ENCODE measurements at places on chromosomes 2 and 18.

DNA sequence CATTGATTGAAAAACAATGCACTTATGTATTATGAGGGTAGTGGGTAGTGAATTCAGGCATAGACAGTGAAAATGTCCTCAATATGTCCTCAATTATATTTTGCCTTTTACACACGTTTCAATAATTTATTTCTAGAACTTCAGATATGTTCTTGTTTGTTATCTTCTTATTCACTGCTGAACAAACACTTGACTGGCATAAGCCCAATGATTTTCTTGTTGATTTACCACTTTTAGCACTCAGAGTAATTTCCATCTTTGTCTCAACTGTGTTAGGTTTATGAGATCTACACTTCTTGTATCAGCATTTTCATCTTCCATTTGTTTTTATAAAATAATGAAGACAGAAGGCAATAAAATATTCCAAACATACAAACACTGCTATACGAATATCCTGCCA is 61.8 kb upstream of the DCC start:
- no peak for DNase-seq

- DNase-seq, result no peak
These were observed 293.9 kb upstream of the ERBB4 start for GRCh38 chr2:212832211-212833195.

DNA sequence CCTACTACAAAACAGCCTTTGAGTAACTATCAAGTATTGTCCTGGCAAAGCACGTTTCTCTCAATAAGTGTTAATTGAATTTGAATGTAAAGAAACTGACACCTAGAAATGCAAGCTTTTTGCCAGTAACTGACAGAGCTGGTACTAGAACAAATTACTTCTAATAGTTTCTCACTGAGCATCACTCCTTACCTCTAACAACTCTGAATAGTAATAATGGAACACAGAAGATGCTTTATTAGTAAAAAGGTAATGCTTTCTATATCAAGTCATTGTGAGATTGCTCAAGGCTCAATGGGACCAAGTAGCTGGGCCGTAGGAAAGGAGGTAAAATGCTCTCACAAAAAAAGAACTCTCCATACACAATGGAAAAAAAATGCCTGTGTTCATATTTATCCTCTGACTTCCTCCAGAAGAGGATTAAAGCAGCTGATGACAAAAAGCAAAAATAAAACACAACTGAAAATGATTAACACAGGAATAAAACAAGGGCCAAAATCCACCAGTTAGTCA is 11.8 kb downstream of the RASGRP3 start:
- no peak for DNase-seq

- no peak for DNase-seq
These were observed 244.0 kb upstream of the HS6ST1 start for GRCh38 chr2:128562471-128563347.

- no peak for DNase-seq
These were observed 2.4 kb downstream of the C2orf42 start for GRCh38 chr2:70188460-70188859.

- no peak for DNase-seq
These were observed 126.3 kb upstream of the SERTAD2 start for GRCh38 chr2:64780041-64780440.

- no peak for DNase-seq
These were observed 74.8 kb downstream of the BCL11A start for GRCh38 chr2:60478660-60479059.

DNA sequence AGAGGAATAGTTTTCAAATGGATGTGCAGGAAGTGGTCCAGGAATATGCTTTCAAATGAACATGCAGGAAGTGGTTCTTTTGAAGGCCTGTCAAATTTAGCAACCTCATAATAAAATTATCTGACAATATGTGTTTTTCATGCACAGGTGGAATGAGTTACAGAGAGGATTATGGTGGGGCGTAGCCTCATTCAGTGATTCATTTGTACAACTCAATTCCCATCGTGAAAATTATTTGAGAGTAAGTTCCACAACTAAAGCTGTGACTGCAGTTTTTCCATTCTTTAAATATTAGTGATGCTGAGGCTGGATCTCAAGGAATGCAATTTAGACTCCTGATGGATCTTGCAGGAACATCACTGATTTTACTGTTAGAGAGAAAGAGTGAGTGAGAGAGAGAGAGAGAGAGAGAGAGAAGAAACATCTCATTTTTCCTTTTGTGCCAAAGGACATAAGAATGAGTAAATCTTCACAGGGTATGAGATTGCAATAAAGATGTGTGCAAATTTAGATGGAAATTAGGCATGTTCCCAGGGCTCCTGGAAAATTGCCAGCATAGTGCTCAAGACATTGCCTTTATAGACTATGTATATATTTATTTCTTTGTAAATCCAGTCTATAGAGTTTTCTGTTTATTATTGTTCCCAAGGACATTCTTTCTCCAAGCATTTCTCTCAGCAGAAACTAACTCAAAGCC is 394.9 kb upstream of the ZEB2 start:
- no peak for DNase-seq

GRCh38 chr2:47512581-47513083 is 109.7 kb downstream of the MSH2 start:
- no peak for DNase-seq

GRCh38 chr18:49345931-49346696 is 114.3 kb downstream of the DYM start:
- no peak for DNase-seq

- no peak for DNase-seq
These were observed 25.7 kb downstream of the SRBD1 start for GRCh38 chr2:45585267-45585861.

- DNase-seq, result no peak
These were observed 617.7 kb upstream of the CDH2 start for GRCh38 chr18:28794459-28795245.

- DNase-seq, result no peak
These were observed 58.0 kb downstream of the TMEM163 start for GRCh38 chr2:134660626-134661402.

DNA sequence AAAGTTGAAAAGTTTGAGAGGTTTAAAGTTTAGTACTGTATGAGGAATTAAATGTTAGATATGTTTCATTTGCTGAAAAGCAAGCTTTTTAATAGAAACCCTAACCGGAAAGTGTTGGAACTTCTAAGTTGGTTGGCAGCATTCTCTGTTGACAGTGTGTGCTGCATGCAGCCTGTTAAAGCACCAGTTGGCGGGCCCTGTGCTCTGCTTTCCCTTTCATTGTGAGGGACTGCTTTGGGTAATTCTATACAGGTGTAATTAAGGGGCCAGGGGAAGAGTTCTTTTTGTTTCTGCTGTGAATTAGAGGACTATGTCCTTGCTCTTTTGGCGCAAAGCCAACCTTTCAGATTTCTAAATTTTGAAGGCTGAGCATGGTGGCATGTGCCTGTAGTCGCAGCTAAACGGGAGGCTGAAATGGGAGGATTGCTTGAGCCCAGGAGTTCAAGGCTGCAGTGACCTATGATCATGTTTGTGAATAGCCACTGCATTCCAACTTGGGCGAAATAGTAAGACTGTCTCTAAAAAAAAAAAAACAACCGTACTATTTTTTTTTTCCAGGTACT is 20.1 kb downstream of the PLEKHB2 start:
- no peak for DNase-seq

GRCh38 chr2:191678437-191679100 is 633 bp downstream of the NABP1 start:
- DNase-seq, result peak; percentile 24

GRCh38 chr2:54348646-54349045 is 92.6 kb upstream of the TSPYL6 start:
- DNase-seq, result no peak

DNA sequence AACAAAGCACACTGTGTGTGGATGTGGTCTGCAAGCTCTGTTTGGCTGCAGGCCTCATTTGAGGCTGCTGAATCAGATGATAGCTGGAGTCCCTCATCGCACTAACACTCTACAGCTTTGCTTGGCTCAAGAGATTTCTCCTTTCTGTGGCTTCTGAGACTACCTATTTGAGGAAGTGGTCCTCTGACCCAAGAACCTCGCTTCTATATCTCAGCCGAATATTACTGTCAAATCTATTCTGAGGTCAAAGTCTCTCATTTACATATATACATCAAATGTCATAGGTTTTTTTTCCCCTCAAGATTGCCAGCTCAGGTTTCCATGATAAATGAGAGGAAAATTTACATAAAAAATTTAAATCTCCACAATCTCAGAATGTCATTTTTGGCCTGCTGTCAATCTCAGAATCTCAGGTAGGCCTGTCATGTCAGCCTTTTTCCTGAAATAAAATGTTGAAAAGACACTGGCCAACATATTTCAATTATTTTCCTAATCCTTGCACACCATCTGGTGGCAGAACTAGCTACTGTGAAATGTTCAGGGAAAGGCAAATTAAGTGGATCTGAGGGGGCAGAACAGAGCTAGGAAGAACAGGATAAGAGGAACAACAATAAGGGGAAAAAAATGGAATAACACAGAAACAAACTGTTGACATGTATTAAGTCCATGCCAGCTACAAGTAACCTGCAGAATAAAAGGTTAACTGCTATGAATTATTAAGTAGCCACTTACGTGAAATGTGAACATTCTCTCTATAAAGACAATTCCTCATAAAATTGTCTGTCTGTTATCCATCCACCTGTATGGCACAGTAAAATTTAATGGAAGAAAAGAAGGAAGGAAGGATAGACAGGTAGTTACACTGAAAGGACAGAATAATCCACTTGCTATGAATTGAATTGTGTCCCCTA is 39.3 kb downstream of the AP1S3 start:
- no peak for DNase-seq

GRCh38 chr18:13302457-13303225 is 84.1 kb downstream of the LDLRAD4 start:
- DNase-seq, result no peak

- no peak for DNase-seq
These were observed 51.4 kb upstream of the SCN1A start for GRCh38 chr2:166179201-166179600.

DNA sequence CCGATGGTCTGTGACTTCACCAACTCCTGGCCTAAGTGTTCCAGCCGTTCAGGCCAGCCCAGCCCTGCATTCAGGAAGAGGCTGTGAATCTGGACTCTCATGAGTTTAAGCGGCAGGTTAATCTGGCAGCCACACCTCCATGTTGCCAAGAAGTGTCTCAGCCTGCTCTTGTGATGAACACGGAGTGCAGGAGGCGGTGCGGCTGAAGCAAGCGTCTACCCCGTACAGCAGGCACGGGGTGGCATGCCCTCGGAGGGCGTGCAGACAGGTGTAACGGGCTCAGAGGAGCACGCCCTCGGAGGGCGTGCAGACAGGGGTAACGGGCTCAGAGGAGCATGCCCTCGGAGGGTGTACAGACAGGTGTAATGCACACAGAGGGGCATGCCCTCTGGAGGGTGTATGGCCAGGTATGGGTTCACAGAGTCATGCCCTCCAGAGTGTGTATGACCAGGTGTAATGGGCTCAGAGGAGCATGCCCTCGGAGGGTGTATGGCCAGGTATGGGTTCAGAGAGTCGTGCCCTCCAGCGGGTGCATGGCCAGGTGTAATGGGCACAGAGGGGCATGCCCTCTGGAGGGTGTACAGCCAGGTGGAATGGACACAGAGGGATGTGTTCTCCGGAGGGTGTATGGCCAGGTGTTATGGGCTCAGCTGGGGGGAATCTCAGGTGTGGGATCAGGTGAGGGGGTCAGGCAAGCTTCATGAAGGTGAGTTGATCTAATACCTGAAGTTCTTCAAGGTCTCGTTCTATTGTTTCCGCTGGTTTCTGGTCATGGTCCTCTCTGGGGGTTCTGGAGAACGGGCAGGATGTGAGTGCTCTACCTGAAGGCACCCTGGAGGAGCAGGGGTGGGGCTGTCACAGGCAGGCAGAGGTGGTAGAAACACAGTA is 22.6 kb downstream of the CROCC2 start:
- DNase-seq, result peak; percentile 3

DNA sequence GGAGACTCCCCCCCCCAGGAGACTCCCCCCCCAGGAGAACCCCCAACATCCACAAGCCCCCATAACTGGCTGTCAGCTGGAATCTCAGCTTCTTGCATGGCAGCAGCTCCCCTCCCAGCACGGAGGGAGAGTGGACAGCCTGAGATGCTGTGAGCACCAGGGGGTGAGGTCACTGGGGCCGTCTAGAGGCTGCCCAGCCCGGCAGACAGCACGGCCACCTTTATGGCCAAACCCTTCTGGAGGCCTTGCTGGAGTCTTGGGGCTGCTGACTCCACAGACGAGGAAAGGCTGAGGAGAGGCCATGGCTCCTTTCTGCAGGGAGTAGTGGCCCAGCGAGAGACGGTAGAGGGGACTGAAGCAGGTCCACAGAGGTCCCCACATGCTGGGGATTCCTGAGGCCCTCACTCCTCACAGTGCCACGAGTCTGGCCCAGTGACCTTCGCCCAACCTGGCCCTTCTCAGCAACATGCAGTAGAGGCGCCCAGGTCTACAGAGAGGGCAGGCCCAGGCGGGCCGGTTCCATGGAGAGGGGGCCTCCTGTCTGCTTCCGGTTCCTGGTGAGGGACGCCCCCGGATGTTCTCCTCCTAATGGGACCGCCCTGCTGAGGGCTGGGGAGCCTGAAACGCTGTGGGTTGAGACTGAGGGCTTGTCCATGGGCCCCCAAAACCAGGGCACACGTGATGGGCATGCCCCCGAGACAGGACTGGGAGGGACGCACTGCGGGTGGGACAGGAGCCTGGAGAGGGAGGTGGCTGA is 122.6 kb upstream of the CTDP1 start:
- DNase-seq, result no peak

- DNase-seq, result no peak
These were observed 344.6 kb downstream of the SATB2 start for GRCh38 chr2:199113111-199113510.

- DNase-seq, result no peak
These were observed 75.9 kb upstream of the CAPN13 start for GRCh38 chr2:30883184-30883583.

DNA sequence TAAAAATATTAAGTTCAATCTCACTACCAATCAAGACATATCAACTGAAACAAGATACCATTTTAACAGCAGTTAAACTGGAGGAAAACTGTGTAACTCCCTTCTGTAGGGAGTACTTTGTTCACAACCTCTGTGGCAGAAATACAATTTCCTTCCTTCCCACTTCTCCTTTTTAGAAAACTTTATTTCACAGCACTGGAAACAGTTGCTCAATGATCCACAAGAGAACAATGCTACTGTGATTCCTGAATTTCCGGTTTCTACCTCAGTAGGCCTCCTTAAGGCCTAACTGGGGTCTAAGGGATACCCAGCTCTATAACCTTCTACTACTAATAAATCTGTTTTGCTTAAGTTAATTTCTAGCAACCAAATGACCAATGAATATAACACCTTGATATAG is 14.1 kb downstream of the TLK1 start:
- no peak for DNase-seq

GRCh38 chr2:128441341-128442052 is 122.8 kb upstream of the HS6ST1 start:
- DNase-seq, result no peak

DNA sequence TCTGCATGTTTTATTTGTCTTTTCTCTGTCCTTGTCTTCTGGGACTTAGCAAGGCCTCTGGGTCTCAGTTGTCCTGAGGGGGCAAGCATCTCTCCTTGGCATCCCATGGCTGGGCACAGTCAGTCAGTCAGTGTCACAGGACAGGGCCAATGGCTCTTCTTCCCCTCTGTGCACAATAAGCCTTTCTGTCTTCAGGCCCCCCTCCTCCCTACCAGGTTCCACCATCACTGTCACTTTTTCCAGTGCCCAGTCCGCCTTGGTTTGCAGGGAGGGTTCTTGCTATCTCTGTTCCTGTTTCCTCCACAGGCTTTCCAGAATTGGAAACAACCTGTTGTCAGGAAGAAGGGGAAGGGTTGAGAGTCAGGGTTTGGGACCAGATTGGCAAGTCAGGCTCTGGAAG is 1.7 kb upstream of the VAMP5 start:
- DNase-seq, result no peak

GRCh38 chr2:164479460-164479859 is 141.8 kb downstream of the GRB14 start:
- no peak for DNase-seq

- DNase-seq, result no peak
These were observed at the start of gene CYP27A1 for GRCh38 chr2:218781691-218782527. Gene CYP27A1 (plus strand): TSS chr2:218782147. CDS start chr2:218782183, 36 bp downstream.

- DNase-seq, result no peak
These were observed 10.7 kb downstream of the CYRIA start for GRCh38 chr2:16654833-16655444.

All from activated T-helper 1 cell treated with anti-CD3 and anti-CD28 coated beads, Interleukin-2, amount 50 U/mL, for 16 hours (primary cell).